ENCODE measurements at places on chromosomes 5 and 9.

DNA sequence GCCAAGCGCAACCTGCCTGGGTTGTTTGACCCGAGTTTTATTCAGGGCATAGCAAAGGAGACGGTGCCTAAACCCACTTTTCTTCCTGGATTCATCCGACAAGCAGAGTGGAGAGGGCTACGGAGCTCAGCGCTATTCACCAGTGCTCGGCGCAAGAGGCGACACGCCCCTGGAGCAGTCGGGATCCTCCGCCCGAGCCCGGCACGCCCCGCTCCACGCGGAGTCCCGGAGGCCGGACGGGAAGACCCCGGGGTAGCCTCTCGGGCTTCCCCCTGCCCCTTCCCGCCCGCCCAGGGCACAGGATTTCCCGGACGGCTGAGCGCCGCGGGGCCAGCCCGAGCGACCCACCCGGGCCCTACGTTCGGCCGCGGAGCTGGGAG is 427 bp downstream of the SERINC5 start:
- DNase-seq, result peak; percentile 36

DNA sequence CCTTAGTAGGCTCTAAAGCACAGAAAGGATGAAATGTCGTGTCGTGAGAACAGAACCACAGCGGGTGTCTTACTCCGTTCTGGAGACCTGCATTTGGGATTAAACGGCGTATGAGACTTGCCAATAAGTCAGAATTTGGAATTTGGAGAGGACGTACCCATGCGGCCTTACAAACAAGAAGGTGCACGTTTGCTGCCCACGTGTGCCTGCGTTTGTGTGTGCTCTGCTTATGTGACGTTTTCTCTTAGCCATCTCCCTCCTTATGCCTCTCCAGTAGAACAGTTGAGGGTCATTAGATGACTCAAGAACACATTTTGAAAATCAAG is 171.6 kb upstream of the OTULINL start:
- DNase-seq, result no peak

- no peak for DNase-seq
These were observed 5.8 kb upstream of the ZNF367 start for GRCh38 chr9:96423985-96424336.

DNA sequence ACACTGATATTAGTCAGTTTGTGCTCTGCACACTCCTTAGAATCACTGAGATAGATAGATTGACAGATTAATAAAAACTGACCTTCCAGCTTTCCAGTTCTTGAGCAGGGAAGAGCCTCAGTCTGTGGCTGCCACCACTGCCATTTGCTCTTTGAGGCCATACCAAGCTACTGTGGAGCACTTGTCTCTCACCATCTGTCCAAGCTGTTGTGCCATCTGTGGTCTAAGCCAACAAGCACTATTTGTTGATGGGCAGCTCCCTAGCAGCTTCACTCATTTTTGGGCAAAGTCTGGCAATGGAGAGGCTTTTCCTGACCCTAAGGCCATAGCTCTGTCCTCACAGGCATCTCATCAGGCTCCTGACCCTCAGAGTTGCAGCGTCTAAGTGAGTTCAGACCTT is 30.4 kb downstream of the HTR1A start:
- DNase-seq, result no peak

GRCh38 chr5:81315336-81315735 is 13.9 kb downstream of the ZCCHC9 start:
- peak; percentile 39 for DNase-seq

GRCh38 chr5:157934600-157934999 is 75.7 kb upstream of the CLINT1 start:
- DNase-seq, result no peak

- DNase-seq, result no peak
These were observed 17.1 kb upstream of the EPB41L4A start for GRCh38 chr5:112436144-112436543.

- DNase-seq, result no peak
These were observed 5.6 kb downstream of the TAL2 start for GRCh38 chr9:105667867-105668266.

DNA sequence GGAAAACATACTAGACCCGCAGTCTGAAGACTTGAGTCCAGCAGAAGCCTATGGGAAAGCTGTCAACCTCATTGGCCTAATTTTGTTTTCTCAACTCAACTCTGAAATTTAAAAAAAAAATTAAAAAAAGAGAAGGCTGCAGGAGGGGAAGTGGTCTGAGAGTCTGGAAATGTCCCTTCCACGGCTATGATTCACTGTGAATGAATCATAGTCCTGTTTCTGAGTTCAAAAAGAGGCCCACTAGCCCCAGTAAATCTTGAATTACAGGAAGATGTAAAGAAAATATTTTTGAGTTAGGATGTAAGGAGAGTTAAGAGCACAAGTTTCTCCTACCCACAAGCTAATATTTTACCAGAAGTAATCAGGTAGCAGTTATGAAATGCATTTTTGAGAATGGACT is 565.5 kb upstream of the DMAC1 start:
- DNase-seq, result peak; percentile 48

DNA sequence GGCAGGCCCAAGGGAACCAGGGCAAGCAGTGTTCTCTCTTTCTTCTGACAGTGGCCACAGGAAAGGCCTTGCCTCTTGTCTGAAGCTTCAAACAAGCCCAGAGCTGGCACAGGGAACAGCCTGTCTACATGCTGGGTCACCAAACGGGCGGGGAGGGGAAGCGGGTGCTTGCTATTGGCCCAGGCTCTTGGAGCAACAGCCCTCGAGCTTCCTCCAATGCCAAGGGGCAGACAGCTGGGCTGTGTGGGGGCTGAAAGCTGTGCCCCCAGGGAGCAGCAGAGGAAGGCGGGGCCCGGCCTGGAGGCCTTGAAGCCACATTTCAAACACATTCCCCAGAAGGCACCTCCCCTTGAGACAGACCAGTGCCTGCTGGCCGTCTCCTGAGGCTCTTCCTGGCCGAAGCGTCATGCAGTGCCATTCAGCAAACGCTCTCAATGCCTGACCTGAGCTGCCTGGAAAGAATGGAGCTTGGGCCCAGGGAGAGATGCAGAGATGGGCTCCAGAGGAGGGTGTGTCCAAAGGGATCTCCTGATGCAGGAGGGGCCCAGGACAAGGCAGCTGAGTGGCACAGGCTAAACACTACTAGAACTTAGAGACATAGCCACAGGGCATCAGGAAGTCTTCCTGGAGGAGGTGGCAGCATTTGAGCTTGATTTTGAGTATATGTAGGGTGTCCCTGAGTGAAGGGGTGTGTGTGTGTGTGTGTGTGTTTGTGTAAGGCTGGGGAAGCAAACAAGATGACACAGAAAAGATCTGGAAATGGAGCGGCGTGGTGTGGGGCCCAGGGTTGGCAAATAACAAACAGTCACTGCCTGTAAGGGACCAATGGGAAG is 2.5 kb downstream of the FIBCD1 start:
- DNase-seq, result peak; percentile 59

GRCh38 chr9:115208501-115208900 is 90.5 kb upstream of the TNC start:
- peak; percentile 23 for DNase-seq

- DNase-seq, result no peak
These were observed 93.1 kb upstream of the IFNK start for GRCh38 chr9:27430750-27431535.

Measured in A172 (cell line).